ENCODE measurements at places on chromosomes 1 and 21. TPM values are rescaled to one million over a fixed set of nuclear protein-coding genes. Genes with fewer than 3 reads are reported as not detected.

Gene WDTC1
- 66.0 TPM for total RNA-seq

Gene BLACAT1
- not detected for total RNA-seq

Gene SPRR1B
- total RNA-seq: not detected

Gene NBPF1
- total RNA-seq: 13.0 TPM

Gene ADAM15
- total RNA-seq: 75.4 TPM

Gene NGF
- 1.8 TPM for total RNA-seq

Gene CEP104
- 38.1 TPM for total RNA-seq

Gene PEX10
- total RNA-seq: 26.0 TPM

Gene GPR153
- total RNA-seq: 7.9 TPM

Gene APOBEC4
- not detected for total RNA-seq

Gene DEPDC1
- 0.25 TPM for total RNA-seq

Gene AADACL3
- not detected for total RNA-seq

Gene TCHH
- not detected for total RNA-seq

Gene DNALI1
- 3.5 TPM for total RNA-seq

Gene CCDC17
- total RNA-seq: 1.3 TPM

Gene RASSF5
- 7.5 TPM for total RNA-seq

Gene ATP1A1
- 403 TPM for total RNA-seq

Gene CYP4Z1
- total RNA-seq: 0.26 TPM

Gene FMN2
- 0.12 TPM for total RNA-seq

Gene SERINC2
- 0.93 TPM for total RNA-seq

Gene HPCA
- not detected for total RNA-seq

Gene MX2
- total RNA-seq: 8.7 TPM

Gene CLCNKA
- total RNA-seq: 0.54 TPM

Gene SLC2A5
- 3.4 TPM for total RNA-seq

Gene FCMR
- 1.3 TPM for total RNA-seq

Gene EDN2
- not detected for total RNA-seq

Gene HES5
- total RNA-seq: 3.1 TPM

Gene SHE
- total RNA-seq: 13.0 TPM

Gene ENAH
- 173 TPM for total RNA-seq

Gene DFFA
- total RNA-seq: 26.7 TPM

Gene DRAXIN
- total RNA-seq: 0.16 TPM

Gene S100A14
- 2.8 TPM for total RNA-seq

Gene OR2T11
- total RNA-seq: not detected

Gene TIE1
- 24.5 TPM for total RNA-seq

Gene HES4
- 78.1 TPM for total RNA-seq

Gene PGLYRP4
- total RNA-seq: not detected

Gene GBP2
- total RNA-seq: 8.3 TPM

Gene EDARADD
- 1.9 TPM for total RNA-seq

Gene GNAT2
- total RNA-seq: not detected

Gene GPR52
- total RNA-seq: 1.8 TPM

Gene LRRC53
- not detected for total RNA-seq

Gene CCDC181
- 1.1 TPM for total RNA-seq

Gene LORICRIN
- total RNA-seq: not detected

Gene AGMAT
- not detected for total RNA-seq

Gene MEGF6
- 7.8 TPM for total RNA-seq

Gene TNFSF4
- total RNA-seq: 1.3 TPM

Gene AKR7A3
- 0.42 TPM for total RNA-seq

Gene TEX38
- not detected for total RNA-seq

Gene EXTL1
- total RNA-seq: 6.0 TPM

Gene NCDN
- 20.3 TPM for total RNA-seq

Gene ITLN2
- not detected for total RNA-seq

Gene SELP
- 13.4 TPM for total RNA-seq

Gene LCE1B
- not detected for total RNA-seq

Gene CLDN14
- not detected for total RNA-seq

Gene LAPTM5
- total RNA-seq: 10.6 TPM

All from heart right ventricle (tissue), 16 donors.